ENCODE measurements at places on chromosomes 1 and 21. TPM values are rescaled to one million over a fixed set of nuclear protein-coding genes. Genes with fewer than 3 reads are reported as not detected.

Gene PTGFRN
- 35.6 TPM for total RNA-seq

Gene HSD3B2
- not detected for total RNA-seq

Gene GNG12
- total RNA-seq = 362 TPM

Gene OR2L3
- not detected for total RNA-seq

Gene WNT2B
- 12.0 TPM for total RNA-seq

Gene S100A16
- total RNA-seq = 318 TPM

Gene PTPRU
- total RNA-seq = 3.4 TPM

Gene PPIAL4G
- total RNA-seq = not detected

Gene TMEM200B
- total RNA-seq = 17.9 TPM

Gene KRTAP10-2
- not detected for total RNA-seq

Gene RAB13
- total RNA-seq = 11.3 TPM

Gene KLHL12
- total RNA-seq = 25.2 TPM

Gene BPNT1
- total RNA-seq = 42.0 TPM

- peak; percentile 87 for DNase-seq
Measured at GRCh38 chr1:25616095-25616986, at the start of gene MAN1C1. Gene MAN1C1 (plus strand): TSS chr1:25616791. CDS start chr1:25617798, 1,007 bp downstream.

DNA sequence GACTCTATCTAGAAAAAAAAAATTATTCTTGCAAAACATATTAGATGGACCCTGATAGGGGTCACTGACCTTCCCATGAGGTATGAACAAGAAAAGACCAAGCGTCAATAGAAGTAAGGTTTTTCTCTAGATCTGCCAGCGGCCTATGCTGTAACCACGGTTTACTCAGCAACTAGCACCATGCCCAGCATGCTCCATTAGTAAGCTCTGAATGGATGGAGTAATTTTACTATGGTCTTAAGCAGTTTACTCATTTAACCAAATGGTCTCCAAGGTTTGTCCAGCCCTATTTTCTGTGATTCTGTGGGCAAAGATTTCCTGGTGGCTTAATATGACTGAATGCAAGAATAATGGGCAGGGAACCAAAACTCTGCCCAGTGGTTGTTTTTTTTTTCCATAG lies 113.9 kb downstream of the ADSS2 start:
- DNase-seq = no peak

GRCh38 chr1:38615680-38616079 lies 243.9 kb downstream of the RRAGC start:
- no peak for DNase-seq

DNA sequence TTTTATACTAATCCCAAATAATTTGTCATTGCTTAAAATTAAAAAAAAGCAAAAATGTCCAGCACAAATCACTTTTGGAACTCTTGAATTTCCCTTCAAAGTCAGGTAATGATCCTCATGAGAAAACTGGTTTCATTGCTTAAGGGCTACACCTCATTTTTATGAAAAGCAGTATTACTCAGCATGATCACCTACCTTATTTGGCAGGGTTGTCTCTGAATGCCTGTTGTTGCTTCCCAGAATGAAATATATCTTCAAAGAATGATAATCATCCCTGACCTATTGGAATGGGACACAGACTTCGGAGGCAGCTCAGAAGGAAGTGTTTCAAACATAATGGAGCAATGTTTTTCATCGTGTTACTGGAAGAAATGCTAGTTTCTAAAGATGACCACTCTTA lies 29.7 kb downstream of the C1orf21 start:
- no peak for DNase-seq

DNA sequence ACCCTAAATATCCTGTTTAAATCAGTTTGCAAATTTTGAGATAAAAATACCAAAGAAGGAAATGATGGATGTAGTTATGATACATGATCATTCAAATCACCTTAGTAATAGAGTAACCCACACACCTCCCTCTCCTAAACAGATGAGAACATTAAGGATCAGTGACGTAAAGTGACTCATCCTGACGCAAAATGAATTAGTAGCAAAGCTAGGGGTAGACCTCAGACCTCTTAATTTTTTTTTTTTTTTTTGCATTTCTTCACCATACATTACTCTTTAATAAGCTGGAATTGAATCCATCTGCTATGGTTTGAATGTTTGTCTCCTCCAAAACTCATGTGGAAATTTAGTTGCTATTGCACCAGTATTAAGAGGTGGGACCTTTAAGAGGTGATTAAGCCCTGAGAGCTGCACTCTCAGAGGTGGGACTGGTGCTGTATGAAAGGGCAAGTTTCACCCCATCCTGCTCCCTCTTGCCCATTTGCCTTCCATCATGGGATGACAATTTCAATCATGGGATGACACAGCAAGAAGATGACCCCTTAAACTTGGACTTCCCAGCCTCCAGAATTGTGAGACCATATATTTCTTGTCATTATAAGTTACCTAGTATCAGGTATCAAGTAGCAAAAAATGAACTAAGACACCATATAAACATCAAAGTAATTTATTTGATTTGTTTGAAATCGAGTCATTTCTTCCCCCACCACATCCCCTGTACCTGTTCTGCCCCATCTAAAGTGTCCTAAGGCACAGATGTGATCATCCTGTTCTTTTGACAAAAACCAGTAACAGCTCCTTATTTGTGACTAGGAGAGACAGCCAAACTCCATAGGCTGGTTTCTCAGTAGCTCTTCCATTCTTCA lies 114.6 kb upstream of the DUSP10 start:
- DNase-seq = no peak

DNA sequence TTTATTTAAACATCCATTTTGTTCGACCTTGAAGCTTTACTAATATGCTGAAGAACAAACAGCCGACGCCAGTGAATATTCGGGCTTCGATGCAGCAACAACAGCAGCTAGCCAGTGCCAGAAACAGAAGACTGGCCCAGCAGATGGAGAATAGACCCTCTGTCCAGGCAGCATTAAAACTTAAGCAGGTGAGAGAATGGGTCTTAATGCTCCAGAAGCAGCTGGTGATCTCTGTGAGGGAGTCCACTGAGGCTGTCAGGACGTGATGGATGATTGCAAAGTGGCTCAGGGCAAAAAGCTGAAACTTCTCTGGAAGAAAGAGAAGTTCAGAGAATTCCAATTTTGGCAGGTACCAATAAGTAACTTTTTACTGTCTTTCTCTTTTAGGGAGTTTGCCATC lies 4.4 kb downstream of the CHTOP start:
- DNase-seq = no peak

DNA sequence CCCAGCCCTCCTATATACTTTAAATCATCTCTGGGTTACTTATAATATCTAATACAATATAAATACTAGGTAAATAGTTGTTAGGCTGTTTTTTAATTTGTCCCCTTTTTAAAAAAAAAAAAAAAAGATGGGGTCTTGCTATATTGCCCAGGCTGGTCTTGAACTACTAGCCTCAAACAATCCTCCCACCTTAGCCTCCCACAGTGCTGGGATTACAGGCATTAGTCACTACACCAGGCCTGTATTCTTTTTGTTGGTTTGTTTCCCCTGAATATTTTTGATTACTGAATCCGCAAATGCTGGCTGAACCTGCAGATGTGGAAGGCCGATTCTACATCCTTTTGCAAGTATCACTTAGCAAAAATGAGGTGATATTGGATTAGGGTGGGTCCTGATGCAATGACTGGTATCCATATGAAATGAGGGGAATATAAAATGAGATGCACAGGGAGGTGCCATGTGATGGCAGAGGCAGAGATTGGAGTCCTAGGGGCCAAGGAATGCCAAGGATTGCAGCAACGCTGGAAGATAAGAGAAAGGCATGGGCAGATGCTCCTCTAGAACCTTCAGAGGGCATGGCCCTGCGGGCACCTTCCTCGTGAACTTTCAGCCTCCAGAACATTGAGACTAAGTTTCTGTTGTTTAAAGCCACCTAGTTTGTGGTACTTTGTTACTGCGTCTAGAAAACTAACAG lies 58.8 kb downstream of the SSBP3 start:
- no peak for DNase-seq

GRCh38 chr1:76593618-76594017 lies 273.7 kb upstream of the ST6GALNAC5 start:
- DNase-seq = no peak

- DNase-seq = no peak
Measured at GRCh38 chr1:72281144-72281543, 1.2 kb downstream of the NEGR1 start.

DNA sequence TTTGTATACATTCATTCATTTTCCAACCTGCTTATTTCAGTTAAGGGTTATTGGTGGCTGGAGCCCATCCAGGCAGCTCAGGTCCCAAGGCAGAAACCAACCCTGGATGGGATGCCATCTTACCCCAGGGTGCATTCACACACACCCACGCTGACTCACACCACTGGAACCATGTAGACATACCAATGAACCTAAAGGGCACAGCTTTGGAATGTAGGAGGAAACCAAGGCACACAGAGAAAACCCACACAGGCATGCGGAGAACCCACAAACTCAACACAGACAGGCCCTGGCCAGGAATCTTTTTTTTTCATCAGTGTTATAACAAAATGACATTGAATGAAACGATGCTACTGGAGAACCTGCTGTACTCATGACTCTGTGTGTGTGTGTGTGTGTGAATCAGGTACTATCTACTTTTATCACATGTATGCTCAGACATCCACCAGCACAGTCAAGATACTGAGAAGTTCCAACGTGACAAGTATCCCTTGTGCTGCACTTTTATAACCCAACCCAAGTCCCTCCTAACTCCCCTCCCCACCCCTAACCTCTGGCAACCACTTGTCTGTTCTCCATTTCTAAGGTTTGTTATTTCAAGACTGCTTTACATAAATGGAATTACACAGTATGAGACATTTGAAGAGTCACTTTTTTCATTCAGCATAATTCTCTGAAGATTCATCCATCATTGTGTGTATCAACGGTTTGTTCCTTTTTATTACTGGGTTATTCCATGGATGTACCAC lies 286.8 kb upstream of the PLD5 start:
- peak; percentile 89 for DNase-seq

GRCh38 chr1:220894025-220894923 lies 15.0 kb downstream of the HLX start:
- no peak for DNase-seq

- no peak for DNase-seq
Measured at GRCh38 chr1:174013864-174014418, 8.2 kb downstream of the RC3H1 start.

GRCh38 chr1:14715802-14716201 lies 117.3 kb downstream of the KAZN start:
- DNase-seq = no peak

DNA sequence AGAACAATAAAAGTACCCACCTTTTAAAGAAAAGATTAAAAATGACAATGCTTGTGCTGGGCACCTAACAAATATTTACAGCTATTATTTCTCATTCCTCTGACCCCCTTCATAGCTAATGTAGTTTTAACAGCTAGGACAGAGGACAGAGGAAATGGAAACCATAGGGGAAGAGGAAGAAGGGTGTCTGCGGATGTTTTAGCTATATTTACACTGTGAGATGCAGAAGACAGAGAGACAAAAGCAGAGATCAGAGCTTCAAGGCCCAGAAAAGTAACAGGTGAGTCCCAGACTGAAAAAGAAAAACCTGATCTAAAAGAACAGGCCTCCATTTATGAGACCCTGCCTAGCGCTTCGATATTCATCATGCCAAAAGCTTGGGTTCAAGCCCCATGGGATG lies 72.0 kb downstream of the ZNF281 start:
- no peak for DNase-seq

DNA sequence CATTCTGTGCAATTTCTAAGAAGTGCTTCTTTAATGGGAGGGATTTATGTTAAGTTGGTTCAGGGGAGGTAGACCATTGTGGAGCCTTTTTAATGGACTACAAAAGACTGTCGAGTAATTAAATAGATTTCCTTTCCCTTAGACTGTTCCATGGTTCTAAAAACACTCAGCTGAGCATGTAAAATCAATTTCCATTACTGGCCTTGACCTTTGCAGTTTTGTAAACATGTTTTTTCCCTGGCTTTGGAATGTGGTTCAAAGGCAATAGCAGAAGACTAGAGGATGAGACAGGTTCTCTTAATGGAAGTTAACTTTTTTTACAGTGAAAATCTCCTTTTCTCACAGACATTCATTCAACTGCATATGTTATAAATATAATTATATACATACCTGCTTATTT lies 37.6 kb upstream of the BTG3 start:
- no peak for DNase-seq

GRCh38 chr21:44066116-44066515 lies 41.1 kb upstream of the PWP2 start:
- DNase-seq = no peak

GRCh38 chr1:53482441-53483153 lies 23.4 kb downstream of the DMRTB1 start:
- no peak for DNase-seq

- DNase-seq = no peak
Measured at GRCh38 chr1:229196404-229197264, 74.3 kb upstream of the RAB4A start.

DNA sequence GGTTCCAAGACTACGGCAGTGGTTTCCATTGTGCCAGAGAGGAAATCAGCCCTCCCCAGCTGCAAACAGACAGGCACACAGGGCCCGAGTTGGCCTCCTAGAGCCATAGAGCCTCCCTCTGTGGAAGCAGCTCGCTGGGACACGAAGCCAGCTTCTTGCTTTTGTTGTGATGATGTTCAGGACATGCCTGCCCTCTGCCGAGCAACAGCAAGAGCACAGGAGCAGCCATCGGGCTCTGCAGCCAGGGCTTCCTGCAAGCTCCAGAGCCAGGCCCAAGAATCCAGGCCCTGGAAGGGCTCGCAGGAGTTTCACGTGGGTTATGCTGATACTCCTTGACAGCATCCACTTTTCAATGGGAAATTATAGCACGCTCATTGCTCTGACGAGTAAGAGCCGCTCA lies 18.5 kb downstream of the NPHP4 start:
- DNase-seq = no peak
